ENCODE measurements at places on chromosomes 7 and 10.

GRCh38 chr7:134768243-134768642, 11.2 kb upstream of the CALD1 start:
- no peak for DNase-seq

DNA sequence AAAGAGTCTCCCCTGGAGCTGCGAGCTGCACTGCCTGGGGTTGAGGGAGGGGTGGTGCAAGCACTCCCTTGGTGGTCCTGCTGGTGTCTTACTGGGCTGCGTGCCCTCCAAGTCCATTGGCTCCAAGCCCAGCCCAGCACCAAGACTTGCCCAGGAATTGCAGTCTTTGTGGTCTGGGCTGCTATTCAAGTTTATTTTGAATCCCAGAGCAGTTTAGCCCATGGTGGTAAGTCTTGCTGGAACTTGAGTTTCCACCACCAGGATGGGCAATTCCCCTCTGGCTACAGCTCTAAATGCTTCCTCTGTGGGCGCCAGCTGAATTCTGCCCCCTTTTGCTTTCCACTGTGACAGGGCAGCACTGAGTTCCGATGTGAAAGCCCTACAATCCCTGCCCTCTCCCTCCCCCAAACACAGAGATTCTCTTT, 25.1 kb downstream of the GALNT11 start:
- DNase-seq, result no peak

DNA sequence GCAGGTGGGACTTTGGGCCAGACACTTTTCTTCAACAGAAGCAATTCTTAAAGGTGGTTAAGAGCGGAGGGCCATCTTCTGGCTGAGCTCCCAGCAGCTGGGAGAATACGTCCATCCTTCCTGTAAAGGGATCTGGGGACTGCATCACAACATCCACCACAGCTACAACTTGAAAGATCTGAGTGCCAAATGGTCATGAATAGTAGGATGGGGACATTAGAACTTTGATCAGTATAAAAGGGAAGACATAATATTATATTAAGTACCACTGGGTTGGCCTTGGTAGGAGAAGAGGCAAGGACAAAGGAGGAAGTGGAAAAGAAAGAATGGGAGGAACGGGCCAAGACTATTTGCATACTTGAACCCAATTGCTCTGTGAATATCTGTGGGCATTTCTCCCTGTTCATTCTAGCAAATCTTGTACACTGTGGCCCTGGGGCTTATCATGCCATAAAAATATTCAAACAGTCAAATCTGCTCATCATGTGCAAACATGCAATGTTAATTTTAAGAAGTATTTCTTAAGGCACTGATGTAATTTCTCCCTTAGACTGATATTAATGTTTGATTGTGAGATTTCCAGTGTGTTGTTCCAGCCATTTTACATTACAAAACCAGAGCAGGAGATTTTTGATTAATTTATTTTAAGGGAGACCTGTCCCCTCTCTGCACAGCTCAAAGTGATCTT, 65.5 kb upstream of the CREB5 start:
- no peak for DNase-seq

DNA sequence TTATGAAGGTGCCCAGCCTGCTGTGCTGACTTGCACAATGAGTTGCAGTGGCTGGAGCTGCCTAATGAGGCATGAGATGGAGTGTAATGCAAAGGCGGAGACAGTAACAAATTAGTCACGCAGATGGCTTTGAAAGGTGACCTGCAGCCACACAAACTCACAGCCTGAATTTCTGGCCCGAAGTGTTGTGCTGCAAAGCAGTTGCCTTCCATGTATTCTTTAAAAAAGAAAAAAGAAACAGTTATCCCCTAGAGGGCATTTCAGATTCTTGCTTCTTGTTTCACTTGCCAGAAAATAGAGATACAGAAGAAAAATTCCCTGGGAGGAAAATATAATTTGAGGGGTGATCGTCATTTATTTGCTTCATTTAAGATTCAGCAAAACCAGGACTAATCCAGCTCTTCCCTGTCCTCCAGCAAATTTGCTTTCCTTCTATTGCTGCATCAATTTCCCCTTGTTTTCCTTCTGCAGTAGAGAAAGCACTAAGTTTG, 239.9 kb downstream of the ADRA2A start:
- DNase-seq, result no peak

DNA sequence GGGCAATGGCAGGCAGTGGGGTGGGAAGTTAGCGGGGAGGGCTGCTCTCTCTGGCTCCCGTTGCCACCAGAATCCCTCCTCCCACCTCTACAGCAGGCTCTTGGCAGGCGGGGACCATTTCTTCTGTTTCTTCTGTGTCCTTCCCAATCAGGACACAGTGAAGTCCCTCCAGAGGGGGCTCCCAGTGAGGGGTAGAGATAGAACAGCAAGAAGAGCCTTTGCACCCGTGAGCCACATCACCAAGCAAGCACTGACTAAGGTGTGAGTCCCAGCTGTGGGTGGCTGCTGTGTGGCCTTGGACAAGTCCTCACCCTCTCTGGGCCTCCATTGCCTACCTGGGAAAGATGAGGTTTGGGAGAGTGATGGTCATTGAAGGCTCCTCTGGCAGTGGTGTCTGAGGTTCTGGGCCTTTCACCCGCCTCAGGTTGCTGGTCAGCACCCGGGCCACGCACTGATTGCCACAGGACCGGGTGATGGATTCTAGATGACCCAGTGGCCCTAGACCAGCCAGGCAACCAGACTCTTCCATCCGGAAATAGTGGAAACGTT, 26.0 kb upstream of the PCBD1 start:
- DNase-seq, result no peak

GRCh38 chr10:3143791-3144434, 28.7 kb downstream of the PITRM1 start:
- DNase-seq, result no peak

GRCh38 chr7:116672596-116673456, 830 bp downstream of the MET start:
- DNase-seq, result no peak

- no peak for DNase-seq
Observed at GRCh38 chr7:22039670-22040069, 94.0 kb upstream of the CDCA7L start.

- DNase-seq, result no peak
Observed at GRCh38 chr10:73999703-74000102, 1.8 kb downstream of the VCL start.

DNA sequence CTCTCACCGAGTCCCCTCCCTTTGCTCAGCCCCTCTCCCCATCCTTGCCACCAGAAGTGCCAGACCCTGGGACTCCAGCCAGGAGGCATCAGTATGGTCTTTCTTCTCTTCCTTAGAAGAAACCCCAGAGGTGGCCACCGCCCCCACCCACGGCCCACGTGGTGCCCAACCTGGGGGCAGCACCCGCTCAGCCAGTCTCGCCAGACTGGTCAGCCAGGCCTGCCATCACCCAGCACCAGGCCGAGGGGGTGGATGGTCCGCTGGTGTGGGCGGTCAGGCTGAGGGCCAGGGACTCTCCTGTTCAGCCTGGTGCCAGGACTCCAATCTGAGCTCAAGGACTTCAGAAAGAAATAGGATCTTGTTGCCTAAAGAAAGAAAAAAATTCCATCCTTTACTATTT, 5.8 kb upstream of the CLDN4 start:
- no peak for DNase-seq

DNA sequence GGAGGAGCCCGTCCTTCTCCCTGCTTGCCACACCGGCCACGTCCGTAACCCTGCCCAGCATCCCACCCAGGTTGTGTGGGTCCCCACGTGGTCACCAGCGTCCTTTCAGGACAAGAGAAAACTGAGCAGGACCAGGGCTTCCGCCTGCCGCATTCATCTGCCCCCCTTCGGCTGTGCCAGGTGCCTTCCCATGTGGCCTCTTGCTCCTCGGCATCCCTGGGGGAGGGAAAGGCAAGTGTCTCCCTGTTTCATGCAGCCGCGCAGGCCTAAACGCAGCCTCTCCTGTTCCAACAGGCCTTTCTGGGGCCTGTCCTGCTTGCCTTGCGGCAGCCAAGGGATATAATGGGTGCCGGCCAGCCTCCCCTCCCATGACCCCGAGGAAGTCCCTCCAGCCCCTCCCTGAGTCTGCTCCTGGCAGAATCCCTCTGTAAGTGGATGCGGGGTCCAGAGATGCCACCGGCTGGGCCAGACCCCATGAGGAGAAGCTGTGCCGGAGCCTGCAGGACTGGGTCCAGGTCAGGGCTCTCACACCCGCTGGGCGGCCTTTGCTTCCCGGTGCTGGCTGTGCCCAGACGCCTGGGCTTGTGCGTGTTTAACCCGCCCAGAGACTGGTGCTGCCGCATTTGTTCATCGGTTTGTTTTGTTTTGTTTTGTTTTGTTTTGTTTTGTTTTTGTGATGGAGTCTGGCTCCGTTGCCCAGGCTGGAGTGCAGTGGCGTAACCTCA, 23.1 kb downstream of the SHH start:
- DNase-seq, result no peak

DNA sequence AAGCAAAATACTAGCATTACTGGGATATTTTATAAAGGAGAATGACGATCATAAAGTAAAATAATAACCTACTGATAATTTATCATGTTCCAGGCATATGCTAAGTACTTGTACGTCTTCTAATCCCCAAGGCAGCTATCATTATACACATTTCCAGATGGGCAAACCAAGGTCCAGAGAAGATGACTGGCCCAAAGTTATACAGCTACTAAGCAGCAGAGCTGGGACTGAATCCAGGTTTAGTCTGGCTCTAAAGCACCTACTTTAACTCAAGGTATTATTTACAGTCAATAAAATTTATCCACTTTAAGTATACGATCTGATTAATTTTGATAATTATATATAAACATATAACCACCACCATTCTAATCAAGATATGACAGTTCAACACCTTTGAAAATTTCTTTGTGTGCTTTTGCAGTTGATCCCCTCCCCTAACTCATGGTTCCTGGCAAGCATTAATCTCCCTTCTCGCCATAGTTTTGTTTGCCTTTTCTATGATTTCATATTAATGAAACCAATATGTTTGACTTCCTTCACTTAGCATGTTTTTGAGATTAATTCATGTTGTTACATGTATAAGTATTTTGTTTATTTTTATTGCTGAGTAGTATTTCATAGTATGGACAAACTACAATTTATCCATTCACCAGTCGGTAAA, 126.7 kb downstream of the CPEB3 start:
- DNase-seq, result no peak

DNA sequence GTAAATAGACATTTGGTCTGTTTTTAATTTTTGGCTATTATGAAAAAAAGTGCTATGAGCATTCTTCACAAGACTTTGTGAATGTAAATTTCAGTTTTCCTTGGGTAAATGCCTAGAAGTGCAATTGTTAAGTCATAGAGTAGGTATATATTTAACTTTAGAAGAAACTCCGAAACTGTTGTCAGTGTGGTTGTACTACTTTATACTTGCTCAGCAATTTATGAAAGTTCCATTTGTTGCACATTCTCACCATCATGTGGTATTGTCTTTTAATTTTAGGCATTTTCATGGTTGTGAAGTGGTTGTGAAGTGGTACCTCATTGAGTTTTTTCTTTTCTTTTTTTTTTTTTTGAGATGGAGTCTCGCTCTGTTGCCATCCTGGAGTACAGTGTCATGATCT, 60.0 kb downstream of the TYW1 start:
- DNase-seq, result no peak

- DNase-seq, result no peak
Observed at GRCh38 chr7:69403169-69403568, 195.1 kb upstream of the AUTS2 start.

- no peak for DNase-seq
Observed at GRCh38 chr7:23349484-23350157, 50.5 kb downstream of the MALSU1 start.

DNA sequence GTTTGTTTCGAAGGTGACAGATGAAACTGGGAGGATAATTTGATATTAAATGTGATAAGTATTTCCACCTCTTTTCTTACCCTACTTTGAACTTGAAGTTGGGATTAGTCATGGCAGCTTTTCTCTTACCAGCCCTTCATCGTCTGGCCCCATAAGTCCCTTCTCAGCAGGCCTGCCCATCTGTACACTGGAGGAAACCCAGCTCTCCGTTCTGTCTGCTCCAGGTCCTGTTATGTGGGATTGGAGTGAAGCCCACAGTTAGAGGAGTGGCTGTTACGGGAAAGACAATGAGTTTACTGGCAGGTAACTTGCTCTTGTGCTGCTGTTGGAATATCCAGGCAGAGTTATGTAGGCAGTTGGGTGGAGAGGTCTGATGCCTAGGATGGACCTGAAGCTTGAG, 127.3 kb downstream of the CAMK1D start:
- DNase-seq, result no peak

DNA sequence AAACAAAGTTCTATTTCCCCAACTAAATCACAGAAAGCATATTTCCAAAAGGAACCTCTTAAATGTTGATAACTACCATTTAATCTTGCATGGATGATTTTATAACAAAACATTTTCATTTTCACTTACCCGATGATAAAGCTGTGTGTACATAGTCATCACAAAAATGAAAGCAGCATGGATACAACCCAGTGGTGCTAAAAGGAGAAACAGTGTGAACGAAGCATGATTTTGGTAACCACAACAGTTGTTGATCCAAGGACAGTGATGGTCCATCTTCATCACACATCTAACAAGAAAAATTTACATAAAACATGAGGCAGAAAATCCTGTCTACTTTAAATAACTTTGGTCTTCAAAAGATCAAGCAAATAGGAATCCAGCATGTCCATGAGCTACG, 4.7 kb downstream of the ZDHHC6 start:
- no peak for DNase-seq

DNA sequence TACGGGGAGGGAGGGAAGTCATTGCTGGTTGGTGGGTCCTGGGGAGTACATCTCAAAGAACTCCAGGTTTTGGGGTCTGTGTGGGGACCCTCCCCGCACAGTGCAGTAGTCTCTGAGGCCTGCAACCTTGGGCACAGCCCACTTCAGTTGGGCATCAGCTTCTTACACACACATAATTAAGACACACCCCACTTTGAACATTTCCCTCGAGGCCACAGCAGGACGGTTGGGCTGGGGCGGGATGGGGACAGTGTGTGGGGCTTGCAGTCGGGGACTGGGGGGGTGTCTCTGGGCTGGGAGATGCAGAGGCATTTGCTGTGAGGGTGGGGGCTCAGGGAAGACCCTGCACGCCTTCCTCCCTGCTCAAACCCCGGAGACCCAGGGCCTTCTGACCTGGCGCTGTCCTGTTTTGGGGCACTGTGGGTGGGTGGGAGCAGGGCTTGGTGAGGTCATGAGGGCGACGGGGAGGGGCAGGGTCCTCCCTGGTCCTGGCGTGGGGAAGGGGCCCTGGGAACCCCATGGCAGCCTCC, 1.3 kb downstream of the LFNG start:
- DNase-seq, result no peak
